ENCODE measurements at places on chromosomes 4 and X. TPM values are rescaled to one million over a fixed set of nuclear protein-coding genes. Genes with fewer than 3 reads are reported as not detected.

The DOCK11 gene
- 49.9 TPM for polyA plus RNA-seq

The STX18 gene
- polyA plus RNA-seq = 33.1 TPM

The MGAT4D gene
- not detected for polyA plus RNA-seq

The MCTS1 gene
- polyA plus RNA-seq = 62.1 TPM

DNA sequence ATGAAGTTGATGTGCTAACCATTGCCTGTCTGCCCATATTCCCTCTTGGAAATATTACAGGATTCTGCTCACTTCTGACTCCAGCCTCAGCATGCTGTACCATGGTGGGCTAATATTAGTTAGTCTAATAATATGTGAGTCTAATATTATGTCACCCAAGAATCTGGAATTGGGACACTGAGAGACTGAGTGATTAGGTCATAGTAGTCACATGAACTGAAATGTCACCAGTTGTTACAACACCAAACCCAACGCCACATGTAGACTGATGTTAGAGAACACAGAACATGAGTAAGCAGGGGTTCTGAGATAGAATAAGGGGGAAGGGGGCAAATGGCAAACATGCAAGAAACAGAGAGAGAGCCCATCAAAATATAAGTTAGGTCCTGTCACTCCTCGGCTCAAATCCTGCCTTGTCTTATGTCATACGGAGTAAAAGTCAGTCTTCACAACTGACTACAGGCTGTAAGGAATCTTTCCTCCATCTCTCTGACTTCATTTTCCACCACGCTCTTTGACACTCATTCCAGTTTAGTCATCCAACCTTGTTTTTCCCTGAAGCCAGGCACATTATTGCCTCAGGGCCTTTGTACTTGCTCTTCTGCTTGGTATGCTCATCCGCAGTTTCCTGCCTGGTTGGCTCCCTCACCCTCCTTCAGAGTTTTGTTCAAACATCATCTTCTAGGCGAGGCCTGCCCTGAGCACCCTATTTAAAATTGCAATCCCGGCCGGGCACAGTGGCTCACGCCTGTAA lies 9.6 kb upstream of the SLAIN2 start:
- DNase-seq = no peak

DNA sequence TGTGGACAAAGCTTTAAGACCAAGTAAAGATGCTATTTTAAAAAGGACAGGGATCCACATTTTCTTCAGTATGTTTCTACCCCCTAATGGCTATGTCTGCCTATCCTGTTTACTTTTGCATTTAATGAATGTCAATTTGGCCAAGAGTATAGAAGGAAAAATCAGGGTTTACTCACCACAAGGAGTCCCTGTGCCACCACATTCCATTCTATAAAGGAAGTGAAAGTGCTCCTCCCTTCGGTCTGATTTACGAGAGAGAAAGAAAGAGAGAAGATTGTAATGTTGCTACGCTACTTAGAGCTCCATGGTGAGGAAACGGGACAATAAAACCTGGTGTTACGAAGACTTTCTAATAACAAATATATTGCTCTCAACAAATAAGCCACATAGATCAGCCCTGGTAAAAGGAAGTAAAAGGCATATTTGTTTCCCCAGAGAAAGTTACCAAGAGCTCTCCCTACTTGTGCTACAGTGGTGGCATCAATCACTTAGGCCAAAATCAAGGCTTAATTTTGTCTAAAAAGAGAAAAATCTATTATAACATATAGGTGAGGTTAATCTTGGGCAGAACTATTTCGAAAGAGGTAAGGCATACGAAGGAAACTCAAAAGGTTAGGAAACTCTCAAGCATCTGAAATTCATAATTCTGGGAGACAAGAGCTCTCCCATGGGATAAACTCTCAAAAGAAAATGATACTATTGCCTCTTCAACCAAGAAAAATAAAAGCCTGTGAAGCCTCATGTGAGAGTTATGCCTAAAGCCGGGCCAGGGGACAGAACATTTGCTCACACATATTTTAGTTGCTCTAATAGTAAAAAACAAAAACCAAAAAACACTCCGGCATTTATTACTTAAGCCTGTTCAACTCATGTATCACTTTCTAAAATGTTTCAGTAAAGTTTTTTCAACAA lies 29.5 kb downstream of the TAPT1 start:
- no peak for DNase-seq

DNA sequence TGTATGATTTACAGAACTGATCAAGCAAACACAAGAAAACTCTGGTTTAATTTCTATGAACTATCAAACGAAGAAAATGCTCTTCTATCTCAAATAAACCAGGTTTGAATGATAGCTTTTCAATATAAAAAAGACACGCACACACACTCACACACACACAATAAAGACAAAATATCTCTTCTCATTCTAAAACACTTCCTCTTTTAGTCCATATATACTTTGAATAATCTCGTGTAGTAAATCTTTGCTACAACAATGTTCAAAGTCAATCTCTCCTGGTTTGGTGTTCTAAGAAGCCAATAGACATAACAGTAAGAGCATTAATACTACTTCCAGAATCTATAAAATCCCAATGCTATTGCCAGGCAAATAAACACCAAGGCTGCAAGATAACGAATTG lies 13.3 kb downstream of the CXCL2 start:
- no peak for DNase-seq

- DNase-seq = no peak
These were observed 209.8 kb upstream of the NR3C2 start for GRCh38 chr4:148651991-148652390.

GRCh38 chr4:182923796-182924340 lies 6.7 kb upstream of the DCTD start:
- DNase-seq = no peak

DNA sequence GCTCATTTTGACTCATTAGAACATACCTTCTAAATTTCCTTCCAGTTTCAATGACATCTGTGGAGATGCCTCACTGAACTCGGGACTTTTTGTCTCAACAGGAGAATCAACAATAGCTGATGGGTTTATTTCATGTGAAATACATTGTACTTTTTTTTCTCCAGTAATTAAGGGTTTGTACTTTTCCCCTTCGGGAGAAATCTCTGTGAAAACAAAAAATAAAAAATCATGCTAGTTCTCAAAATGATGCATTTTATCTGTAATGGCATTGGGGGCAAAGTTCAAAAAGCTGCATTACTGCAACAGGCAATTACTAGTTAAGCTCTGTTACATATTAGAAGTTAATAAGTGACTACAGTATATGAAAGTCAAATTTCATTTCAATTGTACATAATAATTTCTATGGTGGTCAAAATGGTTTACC lies 167.3 kb upstream of the SH3RF1 start:
- DNase-seq = no peak

- no peak for DNase-seq
These were observed 109.2 kb downstream of the ARHGAP10 start for GRCh38 chr4:147840838-147841738.

DNA sequence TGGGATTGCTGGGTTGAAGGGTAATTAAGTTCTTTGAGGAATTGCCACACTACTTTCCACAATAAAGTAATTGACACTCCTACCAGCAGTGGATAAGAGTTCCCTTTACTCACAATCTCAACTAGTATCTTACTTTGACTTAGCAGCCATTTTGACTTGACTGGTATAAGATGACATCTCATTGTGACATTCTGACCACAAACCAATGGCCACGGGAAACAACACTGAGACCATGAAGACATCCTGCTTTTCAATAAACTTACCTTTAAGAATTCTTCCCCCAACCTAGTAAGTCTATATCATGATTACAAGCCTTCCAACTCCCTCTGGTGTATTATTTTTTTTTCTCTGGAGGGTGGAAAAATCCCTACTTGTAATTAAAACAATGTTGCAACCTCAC lies 66.9 kb upstream of the WDR1 start:
- no peak for DNase-seq

DNA sequence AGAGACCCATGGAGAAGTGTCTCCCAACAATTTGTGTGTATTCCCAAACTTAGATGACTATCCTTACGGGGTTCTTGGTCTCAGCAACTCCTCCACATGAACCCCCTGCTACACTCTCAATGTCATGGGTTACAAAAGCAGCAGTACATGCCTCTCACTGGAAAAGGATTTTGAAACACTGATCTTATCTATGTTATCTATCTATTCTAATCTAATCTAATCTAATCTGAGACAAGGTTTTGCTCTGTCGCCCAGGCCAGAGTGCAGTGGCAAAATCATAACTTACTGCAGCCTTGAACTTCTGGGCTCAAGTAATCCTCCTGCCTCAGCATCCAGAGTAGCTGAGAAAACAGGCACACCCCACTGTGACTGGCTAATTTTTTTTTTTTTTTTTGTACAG lies 19.3 kb downstream of the TSPAN5 start:
- no peak for DNase-seq

DNA sequence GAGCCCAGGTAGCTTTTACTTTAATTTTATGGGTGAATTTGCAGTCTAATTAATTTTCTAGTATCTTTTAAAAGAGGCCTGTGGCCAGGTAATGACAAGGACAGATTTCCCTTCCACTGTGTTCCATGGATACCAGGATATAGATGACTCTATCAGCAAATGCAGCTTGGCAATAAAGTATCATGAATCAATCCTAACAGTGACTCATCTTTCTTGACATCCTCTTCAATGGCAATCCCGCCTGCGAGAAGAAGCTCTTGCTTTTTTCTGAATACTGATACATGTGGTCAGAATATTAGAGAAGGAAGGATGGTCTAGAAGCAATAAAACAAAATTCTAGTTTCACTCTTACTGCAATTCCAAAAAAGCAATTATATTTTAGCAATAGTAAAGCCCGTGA lies 267.8 kb downstream of the DTHD1 start:
- DNase-seq = no peak

DNA sequence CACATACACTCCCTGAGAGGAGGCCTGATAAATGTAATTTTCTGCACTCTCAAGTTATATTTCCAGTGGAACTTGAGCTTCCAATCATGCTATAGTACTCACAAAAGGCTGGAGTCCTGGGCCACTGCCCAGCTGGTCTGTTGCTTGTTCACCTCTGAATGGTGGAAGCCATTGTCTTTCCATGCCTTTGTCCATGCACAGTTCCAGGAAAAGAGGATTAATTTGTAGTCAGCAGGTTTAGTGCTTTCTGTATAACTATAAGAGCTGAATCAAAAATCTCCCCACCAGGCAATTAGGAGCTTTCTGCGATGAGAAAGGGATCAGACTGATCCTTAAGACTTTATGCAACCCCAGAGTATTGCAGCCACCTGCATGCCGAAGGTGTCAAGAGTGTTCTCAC lies 195.4 kb upstream of the PGRMC2 start:
- DNase-seq = no peak

DNA sequence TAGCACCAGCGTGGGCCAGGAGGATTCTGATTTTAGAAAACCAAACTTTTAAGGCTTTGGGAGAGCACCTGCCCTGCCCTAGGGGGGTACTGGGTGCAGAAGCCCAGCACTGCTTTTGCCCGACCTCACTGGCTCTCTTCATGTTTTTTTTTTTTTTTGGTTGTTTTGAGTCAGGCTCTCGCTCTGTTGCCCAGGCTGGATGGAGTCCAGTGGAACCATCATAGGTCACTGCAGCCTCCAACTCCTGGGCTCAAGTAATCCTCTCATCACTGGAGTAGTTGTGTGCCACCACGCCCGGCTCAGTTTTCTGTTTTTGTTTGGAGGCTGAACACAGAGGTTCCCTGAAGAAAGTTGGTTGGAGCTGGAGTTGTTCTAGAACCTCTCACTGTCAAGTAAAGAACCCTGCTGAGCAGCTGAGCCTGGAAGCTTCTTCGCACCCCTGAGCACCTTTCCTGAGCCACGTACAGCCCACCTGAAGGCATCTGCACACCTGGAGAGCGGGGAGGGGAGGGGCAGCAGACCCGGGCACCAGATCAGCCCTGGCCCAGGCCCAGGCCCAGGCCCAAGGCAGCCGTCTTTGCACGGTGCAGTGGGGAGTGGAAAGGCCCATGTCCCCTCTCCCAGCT lies 49.5 kb downstream of the SHROOM2 start:
- no peak for DNase-seq

Data from thymus (tissue), 14 donors.